ENCODE measurements at places on chromosomes 3 and 15. TPM values are rescaled to one million over a fixed set of nuclear protein-coding genes. Genes with fewer than 3 reads are reported as not detected.

- DNase-seq, result no peak
These were observed 961.4 kb downstream of the VGLL3 start for GRCh38 chr3:86029590-86029989.

- no peak for DNase-seq
These were observed 40.1 kb upstream of the TM4SF19 start for GRCh38 chr3:196378146-196378841.

DNA sequence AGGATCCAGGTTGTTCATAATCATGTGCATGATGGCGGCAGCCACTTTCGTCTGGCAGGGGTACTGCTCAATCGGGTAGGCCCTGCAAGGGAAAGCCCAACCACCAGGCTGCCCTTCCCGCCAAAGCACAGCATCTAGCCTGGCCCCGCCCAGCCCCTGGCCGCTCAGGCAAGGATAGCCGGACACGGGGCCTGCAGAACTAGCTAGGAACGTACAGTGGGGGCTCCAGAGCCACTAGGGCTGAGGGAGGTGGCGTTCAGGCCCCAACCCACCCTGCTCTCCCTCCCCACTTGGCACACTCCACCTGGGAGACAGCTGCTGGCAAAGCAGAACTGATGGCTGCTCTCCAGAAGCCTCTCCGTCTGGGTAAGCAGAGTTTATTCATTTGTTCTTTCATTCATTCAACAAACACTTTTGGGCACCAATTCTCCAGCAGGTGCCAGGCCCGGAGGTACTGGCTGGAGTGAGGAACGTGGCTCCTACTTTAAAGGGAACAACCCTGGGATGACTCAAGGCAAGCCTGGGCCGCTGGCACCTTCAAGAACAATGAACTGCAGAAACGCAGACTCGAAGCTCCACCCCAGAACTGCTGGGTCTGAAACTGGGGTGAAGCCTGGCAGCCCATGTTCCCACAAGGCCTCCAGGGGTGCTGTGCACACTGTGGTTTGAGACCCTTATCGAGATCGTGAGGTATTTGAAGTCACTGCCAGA lies 7.8 kb downstream of the UROC1 start:
- peak; percentile 15 for DNase-seq

- no peak for DNase-seq
These were observed 21.6 kb downstream of the LYSMD4 start for GRCh38 chr15:99711625-99712024.

- DNase-seq, result peak; percentile 69
These were observed 65.5 kb downstream of the GALK2 start for GRCh38 chr15:49235446-49236124.

- no peak for DNase-seq
These were observed 9.3 kb upstream of the RFTN1 start for GRCh38 chr3:16522834-16523233.

Gene RMDN3
- 29.3 TPM for total RNA-seq

DNA sequence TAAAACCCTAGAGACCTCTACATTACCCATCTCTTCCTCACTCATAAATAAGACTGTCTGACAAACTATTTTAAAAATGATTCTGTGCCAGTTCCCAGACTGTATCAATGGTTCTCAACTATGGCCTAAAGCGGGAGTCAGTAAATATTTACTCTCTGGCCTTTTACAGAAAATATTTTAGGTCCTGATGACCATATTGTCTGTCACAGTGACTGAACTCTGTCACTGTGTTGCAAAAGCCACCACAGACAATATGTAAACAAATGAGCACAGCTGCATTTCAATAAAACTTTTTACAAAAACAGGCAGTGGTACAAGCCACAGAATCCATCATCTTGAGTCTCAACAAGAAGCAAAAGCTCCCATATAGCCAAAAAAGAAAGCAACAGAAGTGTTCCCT lies 45.4 kb downstream of the PLOD2 start:
- DNase-seq, result no peak

- DNase-seq, result no peak
These were observed 13.8 kb downstream of the RCCD1 start for GRCh38 chr15:90968434-90968833.

- no peak for DNase-seq
These were observed 49.8 kb upstream of the SGO1 start for GRCh38 chr3:20235796-20236195.

GRCh38 chr15:41494922-41495735 lies 1.5 kb downstream of the ITPKA start:
- no peak for DNase-seq

DNA sequence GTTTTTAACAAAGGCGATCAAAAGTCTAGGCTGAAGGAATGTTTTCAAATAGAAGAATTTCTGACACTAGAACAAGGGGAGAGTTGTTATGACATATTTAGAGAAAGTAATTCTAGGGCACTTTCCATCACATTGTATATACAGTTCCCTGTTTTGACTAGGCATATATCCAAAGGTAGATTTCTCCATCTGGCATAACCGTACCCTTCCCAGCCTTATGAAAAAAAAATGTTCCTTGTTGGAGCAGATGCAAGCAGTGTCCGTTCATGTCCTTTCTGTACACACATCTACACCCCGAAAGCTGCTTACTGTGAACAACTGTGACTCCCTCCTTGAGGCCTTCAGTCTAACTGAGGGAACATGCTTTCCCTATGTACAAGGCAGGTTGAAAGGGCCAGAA lies 271.7 kb upstream of the GBE1 start:
- no peak for DNase-seq

DNA sequence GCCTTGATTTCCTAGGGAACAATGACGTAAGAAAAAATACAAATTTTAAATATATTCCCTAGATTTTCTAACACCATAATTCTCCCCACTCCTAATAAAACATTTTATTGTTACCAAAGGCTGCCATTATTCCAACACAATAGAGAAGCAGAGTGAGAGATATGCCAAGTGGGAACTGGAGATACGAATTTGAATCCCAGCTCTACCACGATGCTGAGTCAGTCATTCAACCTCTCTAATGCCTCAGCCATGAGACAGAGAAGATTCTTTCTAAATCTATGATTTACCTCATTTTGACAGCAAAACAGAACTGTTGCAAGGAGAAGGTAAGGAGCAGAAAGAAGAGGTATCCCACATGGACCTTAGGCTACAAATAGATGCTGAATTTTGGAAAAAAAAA lies 112.5 kb downstream of the IGF2BP2 start:
- DNase-seq, result no peak

Gene FEZF2
- not detected for total RNA-seq

DNA sequence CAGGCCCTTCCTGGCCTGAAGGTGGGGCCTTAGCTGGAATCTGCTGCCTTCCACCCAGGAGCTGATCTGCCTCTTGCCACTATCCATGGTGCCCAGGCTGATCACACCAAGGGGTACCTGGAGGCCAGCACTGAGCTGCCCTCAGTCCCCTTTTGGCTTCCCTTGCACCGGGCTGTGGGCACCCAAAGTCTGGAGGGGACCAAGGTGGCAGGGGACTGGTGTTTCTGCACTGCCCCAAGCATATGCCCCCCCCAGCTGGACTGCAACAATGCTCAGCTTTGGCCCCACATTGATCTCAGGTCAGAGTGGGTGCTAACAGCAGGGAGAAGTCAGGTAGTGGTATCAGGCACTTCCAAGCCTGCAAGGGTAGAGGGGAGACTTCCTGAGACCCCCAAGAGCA lies 902.6 kb upstream of the EPHA6 start:
- no peak for DNase-seq

Gene KBTBD13
- 0.09 TPM for total RNA-seq

GRCh38 chr3:143427631-143428030 lies 308.1 kb downstream of the CHST2 start:
- DNase-seq, result no peak

DNA sequence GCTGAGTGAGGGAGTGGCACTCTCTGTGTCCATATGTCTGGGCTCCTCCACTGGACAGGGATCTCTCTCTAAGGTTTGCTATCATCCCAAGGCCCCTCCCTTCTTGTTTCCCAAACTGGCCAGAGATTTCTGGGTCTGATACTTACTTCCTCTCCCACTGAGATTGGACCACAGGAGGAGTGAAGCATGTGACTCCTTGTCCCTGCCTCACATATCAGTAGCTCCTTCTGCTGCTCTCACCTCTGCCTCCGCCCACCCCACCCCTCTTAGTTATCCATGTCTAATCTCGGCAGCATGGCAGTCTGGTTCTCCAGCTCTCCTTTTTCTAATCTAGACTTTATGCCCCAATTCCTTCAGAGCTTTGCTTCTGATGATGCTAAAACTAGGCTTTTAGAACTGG lies 223.1 kb downstream of the RPLP1 start:
- DNase-seq, result no peak

DNA sequence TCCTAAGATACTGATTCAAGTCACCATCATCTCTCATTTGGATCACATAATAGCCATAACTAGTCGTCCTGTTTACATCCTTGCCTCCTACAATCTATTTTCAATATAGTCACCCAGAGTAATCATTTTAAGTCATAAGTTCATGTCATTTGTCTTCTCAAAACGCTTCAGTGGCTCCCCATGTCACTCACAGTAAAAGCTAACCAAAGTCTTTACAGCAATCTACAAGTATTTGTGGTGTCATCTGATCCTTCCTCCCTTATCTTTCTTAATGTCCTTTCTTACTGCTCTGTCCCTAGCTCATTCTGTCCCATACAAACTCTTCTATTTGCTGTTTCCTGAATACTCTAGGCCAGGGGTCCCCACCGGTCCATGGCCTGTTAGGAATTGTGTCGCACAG lies 28.8 kb downstream of the GBE1 start:
- DNase-seq, result no peak

GRCh38 chr15:78454992-78455391 lies 17.0 kb downstream of the IREB2 start:
- DNase-seq, result no peak

DNA sequence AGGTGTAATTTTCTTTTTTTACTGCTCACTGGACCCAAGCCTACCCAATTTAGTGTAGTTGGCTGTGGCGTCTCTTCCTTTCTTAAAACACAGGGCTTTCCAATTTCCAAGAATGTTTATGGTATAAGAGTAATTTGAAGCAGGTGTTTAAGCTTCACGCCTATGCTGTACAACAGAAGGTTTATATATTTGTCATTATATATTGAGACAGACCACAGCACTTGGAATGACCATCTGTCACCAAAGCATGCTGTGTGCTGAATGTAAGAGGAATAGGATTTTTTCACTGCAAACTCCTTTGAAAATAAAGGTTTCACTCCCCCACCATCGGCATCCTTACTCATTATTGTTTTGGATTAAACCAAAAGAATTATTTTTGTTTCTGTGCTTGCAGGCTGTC lies 325.7 kb downstream of the OTOL1 start:
- no peak for DNase-seq

DNA sequence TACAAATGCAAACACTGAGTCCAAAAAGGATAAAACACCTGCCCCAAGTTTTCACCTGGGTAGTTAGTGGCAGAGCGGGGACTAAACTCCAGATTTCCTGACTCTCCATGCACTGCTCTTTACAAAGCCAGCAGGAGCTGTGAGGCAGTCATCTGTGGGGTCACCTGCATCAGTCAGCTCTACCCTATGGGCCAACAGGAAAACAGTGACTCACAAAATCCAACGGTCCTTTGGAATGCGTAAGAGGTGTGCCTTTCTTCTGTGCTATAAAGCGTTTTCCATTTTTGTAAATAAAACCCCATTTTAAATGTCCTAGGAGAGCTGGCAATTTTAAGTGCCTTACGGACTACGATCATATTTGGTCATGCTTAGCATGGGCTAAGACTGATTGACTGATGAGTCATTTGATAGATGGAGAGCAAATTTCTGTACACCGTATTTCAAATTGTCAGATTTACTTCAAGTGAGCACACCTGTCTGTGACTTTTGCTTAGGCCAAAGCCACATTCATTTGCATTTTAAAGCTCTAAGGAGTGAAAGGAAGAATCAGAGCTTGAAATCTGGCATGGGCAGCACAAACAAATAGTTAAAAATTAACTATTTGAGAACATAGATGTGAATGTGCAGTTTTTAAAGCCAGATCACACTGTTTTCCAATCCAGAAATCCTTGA lies 4.4 kb upstream of the COL8A1 start:
- no peak for DNase-seq

- DNase-seq, result no peak
These were observed 521.4 kb downstream of the ZNF385D start for GRCh38 chr3:21229426-21230135.

GRCh38 chr3:196969134-196969659 lies 564 bp upstream of the PIGZ start:
- no peak for DNase-seq

Gene NMNAT3
- 13.6 TPM for total RNA-seq

DNA sequence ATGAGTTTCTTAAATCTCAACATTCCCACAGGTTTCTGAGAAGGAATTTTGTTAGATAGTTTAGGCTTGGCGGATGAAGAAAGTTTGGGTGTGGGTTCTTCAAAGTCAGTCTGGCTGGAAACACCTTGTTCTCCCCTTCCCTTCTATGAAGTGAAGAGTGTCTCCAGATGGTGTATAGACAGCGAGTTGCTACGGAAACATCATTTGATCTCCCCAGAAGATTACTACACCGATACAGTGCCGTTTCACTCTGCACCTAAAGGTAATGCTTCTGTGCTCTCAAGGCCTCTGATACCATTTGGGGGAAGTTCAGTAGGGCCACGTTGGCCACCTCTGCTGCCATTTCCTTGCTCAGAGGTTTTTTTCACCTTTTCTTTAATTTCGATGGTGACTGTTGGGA lies 20.6 kb downstream of the DLEC1 start:
- DNase-seq, result no peak

DNA sequence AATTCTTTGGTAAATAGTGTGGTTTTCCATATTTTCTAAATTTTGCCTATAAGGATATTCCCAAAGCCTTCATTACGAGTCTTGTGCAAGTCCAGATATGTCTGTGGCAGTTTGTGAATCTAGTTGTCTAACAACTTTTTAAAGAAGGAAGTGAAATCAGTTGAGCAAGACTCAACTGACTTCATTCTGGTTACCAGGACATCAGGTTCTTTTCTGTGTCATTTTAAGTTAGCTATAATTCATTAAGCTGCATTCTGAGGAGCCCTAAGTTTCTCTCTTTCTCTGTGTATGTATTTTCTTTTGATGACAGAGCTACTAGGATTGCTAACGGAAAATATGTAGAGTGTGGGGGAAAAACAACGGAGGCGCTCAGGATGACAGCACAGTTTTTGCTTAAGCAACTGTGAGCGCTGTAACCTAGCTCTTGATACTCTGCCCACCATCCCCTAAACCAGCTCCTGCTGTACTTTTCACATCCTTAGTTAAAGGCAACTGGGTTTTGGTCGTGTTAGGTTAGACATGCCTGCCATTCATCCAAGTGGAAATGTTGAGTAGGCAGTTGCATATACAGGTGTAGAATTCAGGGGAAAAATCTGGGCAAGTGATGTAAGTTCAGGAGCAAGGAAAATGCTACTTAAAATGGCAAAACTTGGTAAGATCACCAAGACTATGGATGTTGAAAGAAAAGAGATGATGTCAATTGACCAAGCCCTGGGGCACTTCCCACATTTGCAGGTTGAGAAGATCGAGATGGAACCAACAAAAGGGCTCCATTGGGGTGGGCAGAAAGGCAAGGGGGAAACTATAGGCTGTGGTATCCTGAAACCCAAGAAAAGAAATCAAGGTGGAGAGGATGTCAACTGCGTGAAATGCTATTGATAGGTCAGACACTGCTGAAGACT lies 9.2 kb downstream of the MFSD1 start:
- DNase-seq, result no peak

DNA sequence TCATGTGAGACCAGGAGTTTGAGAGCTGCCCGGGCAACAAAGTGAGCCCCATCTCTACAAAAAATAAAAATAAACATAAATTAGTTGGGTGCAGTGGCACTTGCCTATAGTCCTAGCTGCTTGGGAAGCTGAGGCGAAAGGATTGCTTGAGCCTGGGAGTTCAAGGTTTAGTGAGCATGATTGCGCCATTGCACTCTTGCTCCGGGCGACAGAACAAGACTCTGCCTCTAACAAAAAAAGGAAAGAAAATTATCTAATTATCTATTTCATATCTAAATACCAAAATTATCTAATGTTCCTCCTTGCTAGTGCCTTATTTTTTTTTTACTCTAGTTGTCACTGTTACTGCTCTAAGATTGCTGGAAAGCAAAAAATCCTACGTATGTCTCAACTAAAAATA lies 16.7 kb upstream of the PAK6 start:
- no peak for DNase-seq
